ENCODE measurements at places on chromosomes 13 and 19. TPM values are rescaled to one million over a fixed set of nuclear protein-coding genes. Genes with fewer than 3 reads are reported as not detected.

ASPDH gene
- total RNA-seq: not detected

GRCh38 chr19:1936430-1936829 is 4.5 kb upstream of the CSNK1G2 start:
- DNase-seq: no peak

- DNase-seq: peak; percentile 64
These were observed 28.3 kb upstream of the GARRE1 start for GRCh38 chr19:34226036-34226435.

DNA sequence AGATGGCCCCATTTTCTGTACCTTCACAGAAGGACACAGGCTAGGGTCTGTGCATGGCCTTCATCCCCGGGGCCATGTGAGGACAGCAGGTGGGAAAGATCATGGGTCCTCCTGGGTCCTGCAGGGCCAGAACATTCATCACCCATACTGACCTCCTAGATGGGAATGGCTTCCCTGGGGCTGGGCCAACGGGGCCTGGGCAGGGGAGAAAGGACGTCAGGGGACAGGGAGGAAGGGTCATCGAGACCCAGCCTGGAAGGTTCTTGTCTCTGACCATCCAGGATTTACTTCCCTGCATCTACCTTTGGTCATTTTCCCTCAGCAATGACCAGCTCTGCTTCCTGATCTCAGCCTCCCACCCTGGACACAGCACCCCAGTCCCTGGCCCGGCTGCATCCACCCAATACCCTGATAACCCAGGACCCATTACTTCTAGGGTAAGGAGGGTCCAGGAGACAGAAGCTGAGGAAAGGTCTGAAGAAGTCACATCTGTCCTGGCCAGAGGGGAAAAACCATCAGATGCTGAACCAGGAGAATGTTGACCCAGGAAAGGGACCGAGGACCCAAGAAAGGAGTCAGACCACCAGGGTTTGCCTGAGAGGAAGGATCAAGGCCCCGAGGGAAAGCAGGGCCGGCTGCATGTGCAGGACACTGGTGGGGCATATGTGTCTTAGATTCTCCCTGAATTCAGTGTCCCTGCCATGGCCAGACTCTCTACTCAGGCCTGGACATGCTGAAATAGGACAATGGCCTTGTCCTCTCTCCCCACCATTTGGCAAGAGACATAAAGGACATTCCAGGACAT is 7.0 kb upstream of the CEACAM7 start:
- DNase-seq: no peak

DNA sequence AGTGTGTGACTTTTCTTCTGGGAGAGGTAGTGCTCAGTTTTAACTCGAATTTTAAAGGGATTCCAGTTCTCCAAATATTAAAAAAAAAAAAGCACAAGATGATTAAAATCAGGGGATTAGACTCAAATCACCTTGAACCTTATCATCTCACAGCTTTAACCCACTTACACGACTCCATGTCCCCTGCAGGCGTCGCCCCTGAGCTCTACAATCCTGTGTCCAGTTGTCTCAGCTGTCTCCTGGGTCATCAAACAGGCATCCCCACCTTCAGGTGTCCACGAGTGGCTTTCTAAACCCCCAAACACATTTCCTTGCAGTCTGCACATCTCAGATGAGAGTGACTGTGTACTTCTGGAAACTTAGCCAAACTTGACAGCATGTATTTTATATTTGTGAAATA is 14.1 kb downstream of the ZNF808 start:
- no peak for DNase-seq
